ENCODE measurements at places on chromosomes 16 and 17.

DNA sequence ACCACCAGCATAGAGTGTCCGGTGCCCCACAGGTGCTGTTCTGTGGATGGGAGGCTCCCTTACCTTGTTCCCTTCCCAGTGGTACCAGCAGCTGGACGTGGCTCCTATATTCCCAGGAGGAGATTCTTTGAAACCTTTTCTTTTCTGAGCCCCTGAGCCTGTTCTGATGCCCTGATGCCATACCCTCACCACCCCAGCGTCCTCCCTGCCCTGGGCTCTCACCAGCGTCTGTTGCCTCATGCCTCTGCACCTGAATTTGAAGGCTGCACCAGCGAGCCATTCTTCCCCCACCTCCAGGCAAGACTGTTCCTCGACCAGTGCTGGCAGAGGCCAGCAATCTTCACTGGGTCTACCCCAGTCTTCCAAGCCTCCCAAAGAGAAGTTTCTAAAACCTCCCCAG lies 505 bp downstream of the SOST start:
- no peak for DNase-seq

DNA sequence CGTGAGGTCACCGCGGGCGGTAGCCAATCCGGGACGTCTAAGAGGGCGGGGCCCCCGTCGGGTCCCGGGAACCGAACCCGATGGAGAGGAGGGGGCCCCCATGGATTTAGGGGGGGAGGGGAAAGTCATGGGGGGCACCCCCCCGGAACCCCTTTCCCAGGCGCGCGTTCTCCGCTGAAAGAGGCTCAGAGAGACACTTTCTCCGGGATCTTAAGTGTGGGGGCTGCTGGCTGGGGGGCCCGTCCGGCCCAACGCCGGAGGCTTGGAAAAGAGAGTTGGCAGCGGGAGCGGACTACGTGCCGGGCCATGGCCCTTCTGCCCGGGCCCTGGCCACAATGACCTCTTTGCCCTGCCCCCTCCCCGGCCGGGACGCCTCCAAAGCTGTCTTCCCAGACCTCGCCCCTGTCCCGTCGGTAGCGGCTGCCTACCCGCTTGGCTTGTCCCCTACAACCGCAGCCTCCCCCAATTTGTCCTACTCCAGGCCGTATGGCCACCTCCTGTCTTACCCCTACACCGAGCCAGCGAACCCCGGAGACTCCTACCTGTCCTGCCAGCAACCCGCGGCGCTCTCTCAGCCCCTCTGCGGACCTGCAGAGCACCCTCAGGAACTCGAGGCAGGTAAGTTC lies at the start of gene DLX4:
Gene DLX4, plus strand, starts transcription at position 57 of the 626 bp plus-strand sequence. Its CDS starts 279 bp downstream, at position 336.
- no peak for DNase-seq

DNA sequence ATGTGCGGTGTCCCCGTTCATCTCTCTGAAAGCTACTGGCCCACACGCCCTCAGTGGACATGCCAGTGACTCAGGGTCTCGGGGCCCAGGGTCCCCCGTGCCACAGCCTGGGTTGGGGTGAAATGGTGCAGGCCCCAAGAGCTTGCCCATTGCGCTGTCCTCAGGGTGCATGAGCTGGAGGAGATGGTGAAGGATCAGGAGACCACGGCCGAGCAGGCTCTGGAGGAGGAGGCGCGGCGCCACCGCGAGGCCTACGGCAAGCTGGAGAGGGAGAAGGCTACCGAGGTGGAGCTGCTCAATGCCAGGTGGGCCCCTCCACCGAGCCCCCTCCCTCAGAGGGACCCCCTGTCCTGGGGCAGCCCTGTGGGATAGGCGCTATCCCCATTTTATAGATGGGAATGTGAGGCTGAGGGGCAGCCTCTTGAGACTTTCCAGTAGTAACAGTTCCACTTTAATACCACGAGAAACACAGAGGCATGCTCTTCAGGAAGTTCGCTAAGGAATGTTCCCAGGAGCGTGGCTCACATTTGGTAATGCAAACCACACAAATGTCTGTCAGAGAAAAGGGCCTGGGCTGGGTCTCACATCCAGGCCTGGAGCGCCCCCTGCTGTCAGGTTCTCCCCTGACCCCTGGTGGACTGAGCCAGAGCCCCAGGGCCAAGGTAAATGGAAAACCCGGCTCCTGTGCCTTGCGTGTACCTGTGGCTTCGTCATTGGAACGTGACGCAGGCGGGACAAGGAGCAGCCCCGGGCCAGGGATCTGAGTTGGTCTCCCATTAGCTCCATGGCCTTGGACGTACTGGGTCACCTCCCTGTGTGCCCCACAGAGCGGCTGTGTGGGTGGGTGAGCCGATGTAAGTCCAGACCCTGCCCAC lies 133.7 kb downstream of the RAB11FIP4 start:
- peak; percentile 47 for DNase-seq

GRCh38 chr17:76567634-76568432 lies 17.8 kb downstream of the ST6GALNAC2 start:
- DNase-seq, result no peak

DNA sequence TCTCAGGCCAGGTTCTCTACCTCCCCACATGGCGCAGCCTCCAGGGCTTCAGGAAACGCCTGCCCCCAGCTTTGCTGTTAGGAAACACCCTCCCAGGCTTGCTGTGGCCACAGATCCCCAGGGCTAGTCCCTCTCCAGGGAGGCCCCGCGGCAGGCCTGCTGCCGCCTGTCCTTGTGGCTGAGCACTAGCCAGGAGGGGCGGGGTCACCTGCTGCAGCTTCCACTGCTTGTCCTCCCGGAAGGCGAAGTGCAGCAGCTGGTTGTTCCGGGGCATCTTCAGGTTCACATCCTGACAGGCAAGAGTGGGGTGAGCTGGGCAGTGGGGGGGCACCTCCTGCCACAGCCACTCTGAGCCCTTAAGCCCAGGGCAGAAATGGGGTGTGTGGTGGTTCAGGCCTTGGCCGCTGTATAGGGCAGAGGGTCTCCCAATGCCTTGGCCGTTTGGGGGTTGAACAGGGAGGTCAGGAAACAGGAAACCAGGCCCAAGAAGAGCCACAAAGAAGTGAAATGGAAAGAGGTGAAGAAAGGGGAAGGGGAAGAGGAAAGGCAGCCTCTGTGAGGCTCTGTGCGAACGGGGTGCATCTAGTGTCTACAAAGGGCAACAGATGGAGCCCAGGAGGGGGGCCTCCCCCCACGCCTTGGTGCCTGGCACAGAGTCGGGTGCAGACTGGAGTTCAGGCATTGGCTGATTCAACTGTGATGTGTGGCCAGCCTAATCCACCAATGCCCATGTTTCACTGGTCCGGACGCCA lies 2.0 kb downstream of the ROGDI start:
- no peak for DNase-seq

- no peak for DNase-seq
These were observed 55.7 kb upstream of the LGALS9 start for GRCh38 chr17:27575096-27575911.
